ENCODE measurements at places on chromosomes 3 and 15.

DNA sequence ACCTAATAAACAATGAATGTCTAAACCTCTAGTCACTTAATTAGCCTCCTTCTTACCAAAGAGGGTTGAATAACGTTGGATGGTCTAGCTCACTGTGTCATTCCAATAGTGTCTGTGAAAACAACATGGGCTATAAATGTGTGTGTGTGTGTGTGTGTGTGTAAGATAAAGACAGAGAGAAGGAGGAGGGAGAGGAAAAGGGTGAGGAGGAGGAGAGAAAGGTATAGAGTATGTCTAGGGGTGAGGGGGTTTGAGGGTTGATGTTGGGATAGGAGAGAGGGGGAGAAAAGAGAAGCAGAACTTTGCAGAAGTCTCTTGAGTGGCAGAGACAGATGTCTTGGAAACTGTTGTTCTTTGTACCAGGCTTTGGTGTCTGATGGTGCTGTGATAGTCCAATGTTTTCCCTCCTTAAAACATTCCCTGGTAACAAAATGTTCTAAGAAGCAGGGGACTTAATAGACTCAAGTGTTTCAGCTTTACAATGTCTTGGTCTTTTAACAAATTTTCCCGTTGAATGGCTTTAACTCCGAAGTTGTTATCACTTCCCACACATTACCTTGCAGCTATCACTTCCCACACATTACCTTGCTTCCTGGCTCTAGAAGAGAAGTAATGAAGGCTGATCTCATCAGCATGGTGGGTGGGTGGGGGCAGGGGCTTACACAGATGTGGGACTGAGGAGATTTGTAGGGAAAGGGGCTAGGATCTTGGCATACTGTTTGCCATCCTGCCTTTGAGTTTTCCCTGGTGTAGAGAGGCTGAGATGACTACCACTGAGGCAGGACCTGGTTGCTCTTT is 57.8 kb upstream of the ETV5 start:
- no peak for DNase-seq

DNA sequence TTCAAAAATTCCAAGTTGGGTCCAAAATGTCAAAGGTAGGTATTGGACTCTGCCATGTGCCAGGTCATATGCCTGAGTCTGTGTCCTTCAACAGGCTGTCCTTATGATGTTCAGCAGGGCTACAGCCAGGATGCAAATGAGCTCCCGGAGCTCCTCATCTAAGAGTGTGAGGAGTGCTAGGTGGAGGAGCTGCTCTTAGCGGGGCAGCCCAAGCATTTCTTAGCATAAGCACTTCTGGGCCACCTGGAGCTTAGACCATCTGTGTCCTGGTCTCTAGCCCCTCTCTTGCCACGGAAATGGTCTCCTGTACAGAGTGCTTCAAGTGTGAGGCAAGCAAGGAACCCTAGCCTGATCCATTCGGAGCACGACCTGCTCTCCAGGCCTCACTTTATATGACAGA is 64.6 kb upstream of the PRR23C start:
- DNase-seq: no peak

- no peak for DNase-seq
Observed at GRCh38 chr3:189238071-189238470, 66.3 kb downstream of the TPRG1 start.

- no peak for DNase-seq
Observed at GRCh38 chr3:154089421-154090420, 31.5 kb upstream of the ARHGEF26 start.

DNA sequence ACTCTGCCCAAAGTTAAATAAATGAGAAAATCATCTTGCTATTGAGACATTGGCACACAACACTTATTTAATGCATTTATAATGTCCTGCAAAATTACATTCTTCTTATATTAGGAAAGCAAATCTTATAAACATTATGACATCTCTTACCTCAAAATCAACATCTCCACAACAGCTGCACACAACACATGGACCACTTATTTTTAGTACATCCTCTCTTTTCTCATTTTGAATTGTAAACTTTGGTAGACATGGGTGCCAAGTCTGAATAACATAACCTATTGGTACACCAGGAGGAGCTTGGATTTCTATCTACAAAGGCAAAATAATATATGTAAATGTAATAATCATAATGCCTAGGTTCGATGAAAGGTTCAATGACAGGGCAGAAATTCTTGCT is 23.0 kb downstream of the PLSCR1 start:
- no peak for DNase-seq

DNA sequence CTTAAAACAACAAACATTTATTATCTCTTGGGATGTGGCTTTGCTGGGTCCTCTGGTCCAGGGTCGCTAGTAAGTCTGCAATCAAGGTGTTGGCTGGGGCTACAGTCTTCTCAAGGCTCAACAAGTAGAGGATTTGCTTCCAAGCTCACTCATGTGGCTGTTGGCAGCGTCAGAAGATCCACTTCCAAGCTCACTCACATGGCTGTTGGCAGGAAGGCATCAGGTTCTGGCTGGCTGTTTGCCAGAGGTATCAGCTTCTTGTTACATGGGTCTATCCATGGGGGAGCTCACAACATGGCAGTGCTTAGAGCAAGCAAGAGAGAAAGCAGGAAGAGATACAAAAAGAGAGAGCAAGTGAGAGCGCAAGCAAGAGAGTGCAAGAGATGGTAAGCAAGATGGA is 15.0 kb upstream of the BNC1 start:
- DNase-seq: no peak

- no peak for DNase-seq
Observed at GRCh38 chr3:192857260-192857661, 60.4 kb downstream of the MB21D2 start.

GRCh38 chr15:70714565-70714964 is 48.8 kb downstream of the UACA start:
- DNase-seq: no peak

- DNase-seq: no peak
Observed at GRCh38 chr3:157174290-157174648, 14.3 kb upstream of the CCNL1 start.

DNA sequence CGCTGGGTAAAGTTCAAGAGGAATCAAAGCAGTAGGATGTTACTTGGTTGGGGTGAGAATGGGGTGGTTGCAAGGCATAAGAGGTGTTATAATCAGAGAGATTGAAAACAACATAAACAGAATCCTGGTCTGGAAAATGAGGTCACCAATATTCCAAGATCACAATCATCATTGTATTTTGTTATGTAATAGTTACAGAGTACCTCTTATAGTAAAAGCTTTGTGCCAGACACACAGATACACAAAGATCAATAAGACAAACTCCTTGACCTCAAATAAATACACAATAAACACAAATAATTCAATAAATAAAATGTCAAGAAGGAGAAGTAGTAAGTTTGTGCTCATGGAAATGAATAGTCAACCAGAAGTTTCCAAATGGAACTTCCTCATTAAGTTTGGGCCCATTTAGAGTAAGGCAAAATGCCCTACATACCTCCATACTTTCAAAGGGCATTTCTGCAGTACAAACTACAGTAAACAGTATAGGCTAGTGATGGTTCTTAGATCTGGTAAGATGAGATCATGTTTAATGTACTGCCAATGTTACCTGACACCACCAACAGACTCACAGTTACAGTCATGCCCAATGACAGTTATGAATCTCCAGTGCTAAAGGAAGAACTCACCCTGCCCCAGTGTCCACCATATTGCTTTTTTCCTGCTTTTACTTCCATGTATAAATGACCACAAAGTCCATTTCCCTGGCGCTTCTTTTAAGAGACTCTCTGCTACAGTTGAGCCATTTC is 93.4 kb downstream of the KCNMB2 start:
- no peak for DNase-seq

DNA sequence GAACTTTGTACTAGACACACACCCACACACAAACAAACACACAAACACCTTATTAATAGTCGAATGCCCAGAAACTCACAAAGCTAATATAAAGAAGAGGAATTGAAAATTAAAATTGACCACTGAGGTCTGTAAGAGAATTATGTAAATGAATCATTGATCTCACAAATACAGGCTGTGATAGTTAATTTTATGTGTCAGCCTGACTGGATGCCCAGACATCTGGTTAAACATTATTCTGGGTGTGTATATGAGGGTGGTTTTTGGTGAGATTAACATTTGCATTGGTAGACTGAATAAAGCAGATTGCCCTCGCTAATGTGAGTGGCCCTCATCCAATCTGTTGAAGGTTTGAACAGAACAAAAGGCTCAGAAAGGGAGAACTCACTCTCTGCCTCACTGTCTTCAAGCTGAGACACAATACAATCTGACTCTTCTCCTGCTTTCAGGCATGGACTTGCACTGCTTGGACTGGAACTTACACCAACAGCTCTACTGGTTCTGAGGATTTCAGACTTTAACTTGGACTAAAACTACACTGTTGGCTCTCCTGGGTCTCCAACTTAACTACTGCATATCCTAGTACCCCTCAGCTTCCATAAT is 199.4 kb upstream of the TTC14 start:
- no peak for DNase-seq

GRCh38 chr3:101903451-101903871 is 54.1 kb downstream of the NFKBIZ start:
- DNase-seq: no peak

DNA sequence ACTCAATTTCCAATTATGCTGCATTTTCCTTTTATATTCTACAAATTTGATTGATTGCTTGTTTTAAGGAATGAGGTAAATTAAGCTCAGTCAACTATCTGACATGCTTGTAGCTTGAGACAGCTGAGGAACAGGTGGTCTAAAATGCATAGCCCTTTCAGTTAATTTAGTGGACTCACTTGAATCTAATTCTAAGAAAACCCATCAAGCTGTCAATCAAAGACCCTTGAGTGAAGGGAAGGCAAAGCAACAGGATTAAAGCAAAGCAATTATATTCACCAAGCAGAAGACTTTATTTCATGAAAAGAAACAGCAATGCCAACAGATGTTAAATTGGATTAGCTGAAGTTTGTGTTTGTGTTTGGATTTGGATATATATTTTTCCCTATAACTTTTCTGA is 228.5 kb downstream of the ARPP21 start:
- no peak for DNase-seq

GRCh38 chr15:78641749-78642275 is 802 bp upstream of the CHRNB4 start:
- no peak for DNase-seq

GRCh38 chr15:29589416-29589815 is 232.9 kb downstream of the TJP1 start:
- no peak for DNase-seq

- no peak for DNase-seq
Observed at GRCh38 chr3:190055773-190056172, 64.9 kb downstream of the P3H2 start.

- DNase-seq: no peak
Observed at GRCh38 chr3:76024640-76025039, 239.3 kb upstream of the ZNF717 start.

DNA sequence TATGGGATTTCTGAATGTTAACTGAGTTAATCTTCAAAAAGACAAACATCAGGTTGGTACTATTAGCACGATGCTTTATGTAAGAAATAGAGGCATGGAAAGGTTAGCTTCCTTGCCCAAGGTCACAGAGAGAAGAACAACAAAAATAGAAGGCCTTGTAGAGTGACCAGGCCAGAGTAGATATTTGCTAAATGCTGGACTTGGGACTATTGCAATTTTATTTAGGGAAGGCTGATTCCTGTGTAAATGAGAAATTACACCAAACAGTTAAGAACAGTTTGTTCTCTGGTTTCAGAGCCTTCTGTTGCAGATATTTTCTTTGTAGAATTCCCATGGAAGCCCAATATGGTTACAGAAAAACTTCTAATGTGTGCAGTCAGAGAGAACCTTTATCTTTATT is 16.4 kb upstream of the SLITRK3 start:
- DNase-seq: no peak

GRCh38 chr15:29018120-29018805 is 132.5 kb downstream of the APBA2 start:
- no peak for DNase-seq

GRCh38 chr3:27632431-27633223 is 89.5 kb downstream of the EOMES start:
- DNase-seq: peak; percentile 4

GRCh38 chr3:64651741-64652241 is 36.0 kb downstream of the ADAMTS9 start:
- DNase-seq: no peak

- DNase-seq: no peak
Observed at GRCh38 chr3:154022606-154023005, 98.6 kb upstream of the ARHGEF26 start.

GRCh38 chr3:184491011-184491576 is 70.5 kb upstream of the EPHB3 start:
- no peak for DNase-seq

- DNase-seq: no peak
Observed at GRCh38 chr3:11199902-11200845, 45.9 kb downstream of the HRH1 start.

GRCh38 chr3:167445491-167445890 is 28.4 kb downstream of the SERPINI2 start:
- DNase-seq: no peak

DNA sequence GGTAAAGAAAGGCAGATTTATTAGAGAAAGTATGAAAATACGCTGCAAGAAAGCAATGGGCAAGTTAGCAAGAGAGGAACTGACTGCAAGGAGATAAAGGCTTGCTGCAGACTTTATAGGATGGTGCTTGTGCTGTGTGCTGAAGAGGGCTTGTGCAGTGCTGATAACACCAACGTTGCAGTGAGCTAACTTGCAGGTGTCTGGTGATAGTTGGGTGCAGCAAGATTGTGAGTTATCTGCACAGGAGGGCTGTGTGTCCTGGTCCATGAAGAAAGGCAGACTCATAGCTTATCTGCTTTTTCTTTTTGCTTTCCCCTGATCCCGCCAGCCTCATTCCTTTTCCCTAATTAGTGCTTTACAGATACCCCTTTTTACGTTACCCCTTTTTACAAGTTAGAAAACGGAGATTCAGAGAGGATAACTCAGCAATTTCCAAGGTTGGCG is 58.0 kb upstream of the ZNF148 start:
- DNase-seq: no peak

GRCh38 chr3:164903820-164904451 is 174.4 kb downstream of the SI start:
- no peak for DNase-seq

DNA sequence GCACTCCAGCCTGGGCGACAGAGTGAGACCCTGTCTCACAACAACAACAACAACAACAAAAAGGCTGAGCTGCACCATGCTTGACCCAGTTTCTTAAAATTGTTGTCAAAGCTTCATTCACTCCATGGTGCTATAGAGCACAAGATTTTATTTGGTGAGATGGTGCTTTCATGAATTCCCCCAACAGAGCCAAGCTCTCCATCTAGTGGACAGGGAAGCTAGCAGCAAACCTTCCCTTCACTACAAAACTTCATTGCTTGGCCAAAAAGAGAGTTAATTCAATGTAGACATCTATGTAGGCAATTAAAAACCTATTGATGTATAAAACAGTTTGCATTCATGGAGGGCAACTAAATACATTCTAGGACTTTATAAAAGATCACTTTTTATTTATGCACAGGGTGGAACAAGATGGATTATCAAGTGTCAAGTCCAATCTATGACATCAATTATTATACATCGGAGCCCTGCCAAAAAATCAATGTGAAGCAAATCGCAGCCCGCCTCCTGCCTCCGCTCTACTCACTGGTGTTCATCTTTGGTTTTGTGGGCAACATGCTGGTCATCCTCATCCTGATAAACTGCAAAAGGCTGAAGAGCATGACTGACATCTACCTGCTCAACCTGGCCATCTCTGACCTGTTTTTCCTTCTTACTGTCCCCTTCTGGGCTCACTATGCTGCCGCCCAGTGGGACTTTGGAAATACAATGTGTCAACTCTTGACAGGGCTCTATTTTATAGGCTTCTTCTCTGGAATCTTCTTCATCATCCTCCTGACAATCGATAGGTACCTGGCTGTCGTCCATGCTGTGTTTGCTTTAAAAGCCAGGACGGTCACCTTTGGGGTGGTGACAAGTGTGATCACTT is 2.0 kb downstream of the CCR5 start:
- DNase-seq: no peak

All from esophagus squamous epithelium (tissue), 5 donors.